Stomach (tissue), 19 donors: ENCODE measurements at places on chromosomes 6 and 20.

- no peak overlapping the region for H3K4me3 ChIP-seq
- DNase-seq, result no peak
- H3K27me3 ChIP-seq, result peaks cover 14% of the 10 kb centered on the region
- peaks cover 10% of the 10 kb centered on the region for H3K4me1 ChIP-seq
- H3K36me3 ChIP-seq, result no peaks in the 10 kb centered on the region
Measured at GRCh38 chr20:46332373-46333160, 24.3 kb upstream of the CDH22 start.

- H3K27ac ChIP-seq, result no peak overlapping the region
- H3K4me3 ChIP-seq, result no peak overlapping the region
- DNase-seq, result no peak
- no peaks in the 10 kb centered on the region for H3K36me3 ChIP-seq
Measured at GRCh38 chr6:140091895-140092294, 717.4 kb upstream of the CITED2 start.

GRCh38 chr6:168265827-168266815, 53.5 kb downstream of the DACT2 start:
- no peaks in the 10 kb centered on the region for H3K27me3 ChIP-seq
- peaks cover 4% of the 10 kb centered on the region for H3K4me1 ChIP-seq
- no peak overlapping the region for H3K4me3 ChIP-seq
- H3K36me3 ChIP-seq, result no peaks in the 10 kb centered on the region
- no peak overlapping the region for H3K27ac ChIP-seq
- no peak for DNase-seq

GRCh38 chr6:4164456-4164855, 29.1 kb upstream of the ECI2 start:
- no peaks in the 10 kb centered on the region for H3K27me3 ChIP-seq
- no peak for DNase-seq
- H3K4me1 ChIP-seq, result no peaks in the 10 kb centered on the region
- no peak overlapping the region for H3K27ac ChIP-seq
- H3K4me3 ChIP-seq, result no peak overlapping the region

DNA sequence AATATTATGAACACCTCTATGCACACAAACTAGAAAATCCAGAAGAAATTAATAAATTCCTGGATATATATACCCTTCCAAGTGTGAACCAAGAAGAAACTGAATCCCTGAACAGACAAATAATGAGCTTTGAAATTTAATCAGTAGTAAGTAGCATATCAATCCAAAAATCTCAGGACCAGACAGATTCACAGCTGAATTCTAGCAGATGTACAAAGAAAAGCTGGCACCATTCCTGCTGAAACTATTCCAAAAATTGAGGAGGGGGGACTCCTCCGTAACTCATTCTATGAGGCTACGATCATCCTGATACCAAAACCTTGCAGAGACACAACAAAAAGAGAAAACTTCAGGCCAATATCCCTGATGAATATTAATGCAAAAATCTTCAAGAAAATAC, 67.0 kb upstream of the PDE7B start:
- H3K27ac ChIP-seq, result no peak overlapping the region
- no peak for DNase-seq
- H3K27me3 ChIP-seq, result no peaks in the 10 kb centered on the region
